ENCODE measurements at places on chromosomes 12 and 14. TPM values are rescaled to one million over a fixed set of nuclear protein-coding genes. Genes with fewer than 3 reads are reported as not detected.
A peak's percentile ranks its signal among the peaks of the same experiment; 100 is the strongest.

- no peaks in the 10 kb centered on the region for H3K36me3 ChIP-seq
- H3K27me3 ChIP-seq = no peaks in the 10 kb centered on the region
- H3K4me1 ChIP-seq = no peaks in the 10 kb centered on the region
- no peak overlapping the region for H3K27ac ChIP-seq
- peak; percentile 15 for DNase-seq
These were observed 53.5 kb downstream of the SLC38A6 start for GRCh38 chr14:61034416-61035120.

DNA sequence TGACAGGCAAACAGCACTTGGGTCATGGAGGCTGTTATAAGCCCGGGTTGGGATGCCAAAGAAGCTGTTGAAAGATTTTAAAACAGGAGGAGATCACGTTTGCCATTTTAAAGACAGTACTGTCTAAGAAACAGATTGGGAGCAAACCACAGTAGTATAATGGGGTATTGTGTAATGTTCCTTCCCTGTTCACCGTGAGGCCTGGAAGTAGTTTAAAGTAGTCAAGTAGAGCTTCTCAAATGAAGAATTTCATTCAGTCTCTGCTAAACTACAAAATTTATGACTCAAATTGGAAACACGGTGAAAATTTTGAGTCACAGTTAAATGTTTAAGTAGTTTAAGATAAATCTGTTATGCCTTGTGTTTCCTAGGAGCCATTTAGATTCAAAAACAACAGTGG is 35.8 kb downstream of the ATP2A2 start:
- DNase-seq = no peak
- H3K4me1 ChIP-seq = peaks cover 41% of the 10 kb centered on the region
- H3K4me3 ChIP-seq = no peak overlapping the region
- no peaks in the 10 kb centered on the region for H3K36me3 ChIP-seq
- no peaks in the 10 kb centered on the region for H3K27me3 ChIP-seq

AMN1 gene
- 5.7 TPM for total RNA-seq

DNA sequence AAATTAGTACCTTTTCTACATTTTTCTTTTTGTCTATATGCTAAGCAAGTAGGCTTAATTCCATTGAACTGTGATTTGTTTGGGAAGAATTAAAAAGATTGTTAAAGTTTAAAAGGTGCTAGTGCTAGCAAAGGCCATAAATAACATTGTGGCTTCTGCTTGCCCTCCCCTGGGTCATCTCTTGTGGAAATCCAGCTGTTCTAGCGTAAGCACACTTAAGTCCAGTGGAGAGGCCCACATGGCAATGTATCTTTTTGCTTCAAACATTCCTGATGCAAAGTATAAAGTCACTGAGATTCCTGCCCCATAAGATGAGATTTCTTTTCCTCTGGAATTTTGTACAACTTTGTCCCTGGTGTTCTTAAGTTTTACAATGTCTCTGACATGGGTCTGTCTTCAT is 14.4 kb upstream of the ERGIC2 start:
- H3K36me3 ChIP-seq = no peaks in the 10 kb centered on the region
- no peak for DNase-seq
- no peaks in the 10 kb centered on the region for H3K4me1 ChIP-seq
- H3K4me3 ChIP-seq = no peak overlapping the region

- no peak overlapping the region for H3K27ac ChIP-seq
- H3K36me3 ChIP-seq = no peaks in the 10 kb centered on the region
- H3K4me3 ChIP-seq = no peak overlapping the region
- no peaks in the 10 kb centered on the region for H3K27me3 ChIP-seq
- DNase-seq = peak; percentile 17
- no peaks in the 10 kb centered on the region for H3K4me1 ChIP-seq
These were observed 132.9 kb upstream of the DAAM1 start for GRCh38 chr14:59055439-59056045.

- no peak overlapping the region for H3K4me3 ChIP-seq
- DNase-seq = no peak
- H3K36me3 ChIP-seq = no peaks in the 10 kb centered on the region
- no peaks in the 10 kb centered on the region for H3K4me1 ChIP-seq
- no peaks in the 10 kb centered on the region for H3K27me3 ChIP-seq
- no peak overlapping the region for H3K27ac ChIP-seq
These were observed 323.8 kb upstream of the SYT1 start for GRCh38 chr12:78540606-78541336.

MGP gene
- 243 TPM for total RNA-seq

DNA sequence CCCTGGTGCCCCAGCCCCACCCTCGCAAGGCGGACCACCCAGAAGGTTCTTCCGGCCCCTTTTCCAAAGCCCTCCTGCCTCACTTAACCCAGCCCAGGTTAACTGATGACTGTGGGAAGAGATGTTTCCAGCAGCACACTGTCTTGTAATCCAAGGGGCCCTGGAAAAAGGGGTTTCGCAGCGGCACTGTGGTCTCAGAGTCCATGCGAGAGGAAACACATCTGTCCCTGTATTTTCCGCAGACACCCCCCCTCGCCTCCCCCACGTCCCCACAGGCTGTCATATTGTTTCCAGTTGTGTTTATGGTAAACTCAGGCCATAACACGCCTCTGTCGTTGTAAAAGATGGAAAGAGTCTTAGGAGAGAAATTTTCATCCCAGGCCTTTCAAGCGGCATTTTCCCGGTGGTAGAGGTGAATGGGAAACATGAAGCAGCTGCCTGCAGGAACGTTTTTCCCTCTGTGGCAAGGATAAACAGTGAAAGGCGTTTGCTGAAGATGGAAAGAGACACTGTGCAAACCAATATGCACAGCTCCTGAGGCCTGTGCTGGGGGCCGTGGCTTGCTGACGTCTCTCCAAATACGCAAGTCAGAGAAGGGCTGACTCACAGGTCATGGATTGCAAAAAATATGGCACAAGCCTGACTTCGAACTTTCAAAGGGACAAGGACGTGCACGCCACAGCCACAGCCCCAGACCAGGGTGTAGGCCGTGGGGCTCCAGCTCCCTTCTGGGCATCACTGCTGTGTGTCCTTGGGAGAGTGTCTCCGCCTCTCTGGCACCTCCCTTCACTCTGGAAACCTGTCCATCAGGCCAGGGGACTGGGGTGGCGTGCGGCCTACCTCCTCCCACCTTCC is 22.5 kb upstream of the FZD10 start:
- no peaks in the 10 kb centered on the region for H3K36me3 ChIP-seq
- H3K27me3 ChIP-seq = no peaks in the 10 kb centered on the region
- H3K4me3 ChIP-seq = no peak overlapping the region
- H3K4me1 ChIP-seq = no peaks in the 10 kb centered on the region
- no peak for DNase-seq

HOXC9 gene
- total RNA-seq = not detected

- H3K4me1 ChIP-seq = peaks cover 23% of the 10 kb centered on the region
- no peak for DNase-seq
- no peaks in the 10 kb centered on the region for H3K36me3 ChIP-seq
- H3K4me3 ChIP-seq = peak overlapping the region; percentile 6
- peak overlapping the region; percentile 57 for H3K27ac ChIP-seq
These were observed 7.5 kb downstream of the TBK1 start for GRCh38 chr12:64459394-64459891.

FOXN4 gene
- total RNA-seq = not detected

GRCh38 chr14:63492391-63492790 is 50.8 kb downstream of the PPP2R5E start:
- no peaks in the 10 kb centered on the region for H3K36me3 ChIP-seq
- DNase-seq = no peak
- H3K27me3 ChIP-seq = no peaks in the 10 kb centered on the region
- H3K27ac ChIP-seq = peak overlapping the region; percentile 26
- peaks cover 44% of the 10 kb centered on the region for H3K4me1 ChIP-seq

OR6C2 gene
- not detected for total RNA-seq

DNA sequence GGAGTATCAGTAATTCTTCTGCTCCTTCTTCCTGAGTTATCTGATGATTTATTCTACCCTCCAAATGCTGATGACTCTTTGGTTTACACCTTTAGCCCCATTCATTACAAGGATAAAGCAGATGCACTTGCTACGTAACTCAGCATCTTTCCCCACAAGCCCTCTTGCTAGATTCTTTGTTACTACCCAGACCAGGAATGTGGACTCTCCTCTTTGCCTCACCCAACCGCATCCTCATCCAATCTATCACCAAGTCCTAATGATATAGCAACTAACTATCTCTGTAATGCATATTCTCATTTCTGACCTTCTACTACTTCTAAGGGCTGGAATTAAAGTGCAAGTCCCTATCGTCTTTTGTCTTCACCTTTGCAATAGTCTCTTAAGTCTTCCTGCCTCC is 9.2 kb downstream of the KRT1 start:
- no peaks in the 10 kb centered on the region for H3K4me1 ChIP-seq
- DNase-seq = no peak
- H3K36me3 ChIP-seq = no peaks in the 10 kb centered on the region
- no peak overlapping the region for H3K4me3 ChIP-seq

DNA sequence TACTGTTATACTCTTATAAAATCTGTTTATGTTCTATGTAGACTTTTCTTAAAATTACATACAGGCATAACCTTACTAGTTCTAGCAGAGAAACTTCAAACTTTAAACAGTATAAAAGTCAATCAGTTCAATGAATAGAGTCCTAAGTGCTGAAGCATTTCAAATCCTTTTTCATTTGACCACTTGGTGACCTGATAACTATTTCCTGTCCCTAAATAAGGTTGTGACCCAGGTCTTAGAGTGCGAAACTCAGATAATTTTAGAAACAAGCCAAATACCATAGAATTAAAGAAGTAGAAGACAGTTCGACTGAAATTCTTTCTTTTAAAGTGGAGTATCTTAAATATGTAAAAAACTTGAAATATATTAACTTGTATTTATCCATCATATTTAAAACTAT is 96.2 kb upstream of the ALX1 start:
- H3K27ac ChIP-seq = no peak overlapping the region
- H3K4me1 ChIP-seq = no peaks in the 10 kb centered on the region
- H3K36me3 ChIP-seq = no peaks in the 10 kb centered on the region
- no peak for DNase-seq

GRCh38 chr12:96093543-96094196 is 58.3 kb upstream of the LTA4H start:
- H3K27me3 ChIP-seq = no peaks in the 10 kb centered on the region
- H3K36me3 ChIP-seq = no peaks in the 10 kb centered on the region
- H3K4me1 ChIP-seq = no peaks in the 10 kb centered on the region
- no peak overlapping the region for H3K27ac ChIP-seq
- no peak overlapping the region for H3K4me3 ChIP-seq

MYF6 gene
- total RNA-seq = not detected

DNA sequence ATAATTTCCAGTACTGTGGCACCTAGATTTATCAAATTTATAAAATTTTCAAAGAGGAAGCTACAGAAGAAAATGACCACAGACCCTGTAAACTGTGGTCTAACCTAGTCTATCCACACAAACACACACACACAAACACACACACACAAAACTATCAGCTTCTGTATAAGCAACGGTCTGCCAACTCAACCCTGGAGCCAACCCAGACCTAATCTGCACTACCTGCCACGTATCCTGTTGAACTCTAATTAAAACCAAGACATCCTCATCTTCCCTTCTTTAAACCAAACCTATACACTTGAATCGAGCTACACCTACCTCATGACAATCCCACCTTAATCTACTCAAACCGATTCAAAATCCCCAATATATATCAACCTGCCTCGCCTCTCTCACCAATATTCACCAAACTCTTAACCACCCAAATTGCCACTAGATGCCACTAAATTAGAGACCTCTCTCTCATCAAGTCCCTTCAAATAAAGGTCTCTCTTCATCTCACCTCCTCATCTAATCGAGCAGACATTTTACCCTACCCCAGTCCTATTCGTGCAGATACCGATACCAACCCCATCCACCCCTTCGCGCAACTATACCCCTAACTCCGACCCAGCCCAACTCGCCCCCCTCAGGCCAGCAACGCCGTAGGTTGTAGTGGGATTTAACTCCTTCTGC is 808 bp downstream of the ACIN1 start:
- peak overlapping the region; percentile 86 for H3K4me3 ChIP-seq
- no peak for DNase-seq
- H3K36me3 ChIP-seq = peaks cover 43% of the 10 kb centered on the region
- peaks cover 29% of the 10 kb centered on the region for H3K4me1 ChIP-seq
- peak overlapping the region; percentile 94 for H3K27ac ChIP-seq

DNA sequence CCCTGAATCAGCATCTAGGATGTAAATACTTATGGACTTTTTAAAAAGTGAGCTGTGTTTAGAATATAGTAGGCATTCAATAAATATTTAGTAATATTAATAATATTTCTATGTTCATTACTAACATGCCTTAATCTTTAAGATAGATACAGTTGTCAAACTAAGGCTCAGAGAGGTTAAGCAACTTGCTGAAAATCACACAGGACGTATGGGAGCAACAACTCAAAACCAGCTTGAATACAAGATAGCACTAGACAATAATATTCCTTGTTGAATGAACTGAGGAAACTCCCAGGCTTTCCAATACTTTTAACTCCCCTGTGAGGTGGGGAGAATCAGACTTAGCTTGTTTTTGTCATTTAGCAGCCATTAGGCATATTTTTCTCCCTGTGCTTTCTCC is 45.3 kb downstream of the LLPH start:
- no peak overlapping the region for H3K4me3 ChIP-seq
- H3K27me3 ChIP-seq = no peaks in the 10 kb centered on the region
- H3K4me1 ChIP-seq = no peaks in the 10 kb centered on the region
- no peak overlapping the region for H3K27ac ChIP-seq

DNA sequence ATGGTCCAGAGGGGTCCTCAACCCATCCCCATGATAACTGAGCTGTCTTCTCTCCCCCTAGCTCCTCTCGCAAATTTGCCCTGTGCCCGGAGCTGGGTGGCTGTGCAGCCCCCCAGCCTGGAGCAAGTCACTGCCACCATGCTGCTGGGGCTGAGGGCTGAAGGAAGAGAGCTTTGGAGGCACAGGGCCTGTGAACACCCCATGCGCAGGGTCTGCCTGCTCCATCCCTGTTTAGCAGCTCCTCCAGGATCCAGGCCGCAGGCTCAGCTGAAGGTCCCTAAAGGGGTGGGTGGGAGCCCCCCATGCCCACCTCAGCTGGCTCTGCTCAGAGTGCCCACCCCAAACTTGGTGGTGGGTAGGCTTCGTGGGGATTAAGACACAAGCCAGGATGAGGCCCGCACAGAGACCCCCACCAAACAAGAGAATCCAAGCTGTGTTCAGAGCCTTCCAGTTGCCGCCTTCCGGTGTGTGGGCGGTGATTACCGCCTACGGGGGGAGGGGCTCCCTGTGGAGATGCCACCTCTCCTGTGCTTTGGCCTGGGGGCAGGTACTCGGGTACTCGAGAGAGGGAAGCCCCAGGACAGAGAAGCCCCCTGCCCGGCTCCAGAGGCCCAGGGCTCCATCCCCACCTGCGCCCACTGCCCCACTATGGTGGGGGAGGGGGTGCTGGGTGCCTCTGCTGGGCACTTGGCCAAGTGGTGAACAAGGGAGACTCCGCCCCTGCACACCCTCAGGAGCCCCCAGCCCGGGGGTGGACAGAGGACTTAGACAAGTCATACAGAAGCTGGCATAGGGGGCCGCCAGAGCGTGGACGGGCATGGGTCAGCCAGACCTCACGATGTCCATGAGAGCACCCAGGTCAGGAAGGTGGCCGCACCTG is 1.4 kb upstream of the JAG2 start:
- H3K27me3 ChIP-seq = peaks cover 35% of the 10 kb centered on the region
- DNase-seq = no peak
- no peak overlapping the region for H3K4me3 ChIP-seq
- H3K4me1 ChIP-seq = peaks cover 11% of the 10 kb centered on the region
- no peak overlapping the region for H3K27ac ChIP-seq

Data from transverse colon (tissue), 4 donors.